ENCODE measurements at places on chromosomes 6 and 20.

DNA sequence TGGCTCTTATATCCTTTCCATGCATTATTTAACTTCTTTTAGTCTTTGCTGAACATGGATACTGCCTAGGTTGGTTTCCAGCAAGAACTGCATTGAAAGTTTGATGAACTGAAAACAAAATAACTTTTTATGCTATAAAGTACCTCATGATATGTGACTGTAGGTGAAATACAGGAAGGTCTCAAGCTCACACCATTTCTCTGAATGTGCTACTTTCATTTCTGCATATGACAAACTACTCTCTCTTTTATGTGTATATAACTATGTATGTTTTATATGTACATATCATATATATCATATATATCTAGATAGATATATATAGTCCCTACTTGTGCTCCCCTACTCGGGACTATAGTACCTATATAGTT lies 65.9 kb downstream of the AIG1 start:
- no peak for DNase-seq

GRCh38 chr20:61806995-61807394 lies 258.7 kb downstream of the TAF4 start:
- no peak for DNase-seq

DNA sequence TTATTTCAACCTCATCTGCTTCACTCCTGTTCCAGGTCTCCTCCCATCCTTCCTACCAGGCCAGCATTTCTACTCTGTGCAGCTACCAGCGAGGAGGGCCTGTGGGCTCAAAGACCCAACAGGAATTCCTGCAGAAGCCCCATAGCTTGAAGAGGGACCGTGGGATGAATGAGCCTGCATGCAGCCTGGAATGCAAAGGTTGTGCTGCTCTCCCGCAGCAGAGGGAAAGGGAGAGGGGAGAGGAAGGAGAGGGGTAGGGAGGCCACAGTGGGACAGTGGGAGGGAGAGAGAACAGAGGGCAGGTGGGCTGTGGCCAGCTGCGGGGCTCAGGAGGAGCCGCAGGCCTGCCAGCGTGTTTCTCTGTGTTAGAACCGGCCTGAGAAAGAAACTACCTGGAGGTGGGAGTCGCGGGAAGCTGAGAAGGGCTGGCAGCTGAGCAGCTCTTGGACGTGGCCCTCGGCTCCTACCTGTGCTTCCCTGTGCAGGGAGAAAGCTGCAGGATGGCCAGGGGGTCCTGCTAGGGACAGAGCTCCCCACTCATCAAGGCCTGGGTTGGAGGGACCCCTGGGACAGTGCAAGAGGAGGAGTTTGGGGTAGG lies 66.1 kb upstream of the MLN start:
- DNase-seq, result no peak

GRCh38 chr6:29763491-29764289 lies 40.5 kb downstream of the HLA-F start:
- DNase-seq, result no peak

DNA sequence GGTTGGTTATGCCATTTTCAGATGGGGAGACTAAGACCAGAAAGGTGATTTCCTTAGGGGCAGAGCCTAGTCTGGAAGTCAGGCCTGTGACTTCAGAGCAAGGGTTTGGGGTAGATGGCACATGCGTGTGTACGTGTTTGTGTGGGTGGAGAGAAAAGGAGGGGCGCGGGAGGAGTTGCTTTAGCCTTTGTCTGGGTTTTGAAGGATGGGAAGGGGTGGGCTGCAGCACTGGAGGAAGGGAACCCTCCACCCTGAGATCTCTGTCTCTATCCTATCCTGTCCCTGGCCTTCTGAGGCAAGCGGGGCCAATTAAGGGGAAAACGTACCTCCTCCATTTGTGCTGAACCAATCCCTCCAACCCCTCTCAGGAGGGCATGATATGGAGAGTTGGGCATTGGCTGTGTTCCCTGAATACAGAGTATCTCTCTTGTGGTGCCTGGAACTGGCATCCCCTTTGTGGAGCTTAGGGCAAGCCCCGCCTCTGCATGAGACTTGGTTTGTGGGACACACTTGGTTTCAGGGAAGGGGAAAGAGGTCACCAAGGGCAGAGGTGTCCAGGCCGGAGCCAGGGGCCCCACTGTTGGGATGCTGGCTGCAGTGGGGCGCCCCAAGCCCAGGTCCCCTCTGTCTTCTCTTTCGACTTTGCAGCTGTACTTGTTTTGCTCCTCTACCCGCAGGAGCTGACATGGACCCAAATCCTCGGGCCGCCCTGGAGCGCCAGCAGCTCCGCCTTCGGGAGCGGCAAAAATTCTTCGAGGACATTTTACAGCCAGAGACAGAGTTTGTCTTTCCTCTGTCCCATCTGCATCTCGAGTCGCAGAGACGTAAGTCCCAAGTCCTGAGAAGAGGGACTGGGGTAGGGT lies at the start of gene DBNDD2:
TSS of gene DBNDD2 (plus strand) at position 507 of the 863 bp plus-strand sequence. CDS start at position 686, 179 bp downstream.
- DNase-seq, result no peak

GRCh38 chr6:142784344-142784743 lies 160.6 kb downstream of the HIVEP2 start:
- DNase-seq, result no peak

DNA sequence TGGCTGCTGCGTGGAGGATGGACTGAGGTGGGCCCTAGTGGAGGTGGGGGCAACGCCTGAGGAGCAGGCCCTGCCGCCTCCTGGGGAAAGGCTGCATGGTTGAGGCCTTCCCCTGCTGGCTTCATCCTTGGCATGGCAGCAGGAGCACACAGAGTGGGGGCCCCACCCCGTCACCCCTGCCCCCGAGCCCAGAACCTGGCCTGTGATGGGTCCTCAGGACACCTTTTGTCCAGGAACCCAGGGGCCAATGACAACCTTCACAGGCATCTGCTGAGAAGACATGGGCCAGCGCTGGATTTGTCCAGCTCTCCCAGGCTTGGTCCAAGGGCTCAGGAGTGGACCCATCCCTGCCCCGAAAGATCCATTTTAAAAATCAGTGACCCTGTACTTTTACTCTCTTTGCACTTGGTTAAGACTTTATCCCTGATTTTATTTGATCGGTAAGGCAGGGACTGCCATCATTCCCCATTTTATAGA lies 575 bp upstream of the SLC17A9 start:
- no peak for DNase-seq

DNA sequence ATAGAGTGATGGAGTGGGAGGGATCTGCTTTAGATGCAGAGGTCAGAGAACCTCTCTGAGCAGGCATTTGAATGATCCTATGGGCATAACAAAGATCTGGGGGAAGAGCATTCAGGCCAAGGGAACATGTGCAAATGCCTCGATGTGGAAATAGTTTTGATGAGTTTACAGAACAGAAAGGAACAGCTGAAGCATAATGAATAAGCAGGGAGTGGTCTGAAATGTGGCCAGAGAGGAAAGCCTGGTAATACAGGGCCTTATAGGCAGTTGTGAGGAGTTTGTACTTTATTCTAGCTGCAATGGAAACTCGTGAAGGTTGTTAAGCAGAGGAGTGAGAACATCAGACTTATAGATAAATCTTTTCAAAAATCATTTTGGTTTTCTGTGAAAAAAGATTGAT lies 33.0 kb upstream of the ME1 start:
- DNase-seq, result no peak

DNA sequence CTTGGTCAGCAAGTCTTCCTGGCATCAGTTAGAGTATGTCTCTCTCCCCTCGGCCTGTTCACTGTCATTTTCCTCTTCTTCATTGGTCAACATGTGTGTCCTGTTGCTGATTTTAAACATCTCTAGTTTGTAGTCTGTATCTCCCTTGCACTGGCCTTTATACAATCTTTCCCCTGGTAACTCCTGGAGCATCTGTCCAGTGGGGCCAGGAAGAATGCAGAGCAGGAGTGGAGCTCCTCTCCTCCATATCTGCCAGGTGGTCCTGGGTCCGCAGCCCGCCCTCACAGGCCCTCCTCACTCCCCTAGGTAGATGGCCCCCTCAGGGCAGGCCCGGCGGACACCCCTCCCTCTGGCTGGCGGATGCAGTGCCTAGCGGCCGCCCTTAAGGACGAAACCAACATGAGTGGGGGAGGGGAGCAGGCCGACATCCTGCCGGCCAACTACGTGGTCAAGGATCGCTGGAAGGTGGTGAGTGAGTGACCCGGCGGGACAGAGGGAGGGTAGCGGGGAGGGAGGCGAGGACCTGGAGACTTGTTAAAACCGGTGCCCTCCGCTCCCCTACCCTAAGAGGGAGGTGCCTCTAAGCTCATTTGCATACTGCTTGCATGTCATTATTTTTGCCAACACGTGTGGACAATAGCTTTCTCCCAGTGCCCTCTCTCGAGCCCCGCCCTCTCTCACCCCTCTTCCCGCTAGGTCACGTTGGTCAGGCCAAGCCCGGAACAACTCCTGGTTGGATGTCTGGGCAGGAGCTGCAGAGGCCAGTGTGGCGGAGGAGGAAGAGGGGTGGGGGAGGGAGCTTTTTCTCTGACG lies 3.2 kb downstream of the TTBK1 start:
- no peak for DNase-seq

Data from activated B cell treated with CpG ODN at 0.5 μM for 24 hours (primary cell).